ENCODE measurements at places on chromosomes 1 and 21. TPM values are rescaled to one million over a fixed set of nuclear protein-coding genes. Genes with fewer than 3 reads are reported as not detected.

The ZSWIM5 gene
- 1.2 TPM for total RNA-seq

The PDC gene
- total RNA-seq: not detected

The PKNOX1 gene
- total RNA-seq: 7.6 TPM

The GJA9 gene
- not detected for total RNA-seq

The CHIA gene
- total RNA-seq: not detected

The GPR37L1 gene
- not detected for total RNA-seq

The ANKRD34A gene
- total RNA-seq: 1.0 TPM

The LCE3D gene
- not detected for total RNA-seq

The PHGDH gene
- total RNA-seq: 3.8 TPM

The CELA2B gene
- total RNA-seq: not detected

The CFAP74 gene
- total RNA-seq: not detected

The CBS gene
- total RNA-seq: 4.9 TPM

The KRTAP19-1 gene
- not detected for total RNA-seq

The TMCC2 gene
- total RNA-seq: 1.3 TPM

The WNT3A gene
- total RNA-seq: not detected

The F5 gene
- 1.4 TPM for total RNA-seq

The TNNI3K gene
- 102 TPM for total RNA-seq

The PPFIA4 gene
- total RNA-seq: 60.6 TPM

The IPO9 gene
- 21.9 TPM for total RNA-seq

The TTC22 gene
- total RNA-seq: not detected

The TRIM67 gene
- total RNA-seq: 0.05 TPM

The KIF21B gene
- total RNA-seq: 0.38 TPM

The AHCTF1 gene
- 16.8 TPM for total RNA-seq

The GPR52 gene
- 1.4 TPM for total RNA-seq

The CENPS gene
- 5.7 TPM for total RNA-seq

The KCNAB2 gene
- total RNA-seq: 35.3 TPM

The C1orf185 gene
- not detected for total RNA-seq

The FAM177B gene
- not detected for total RNA-seq

The LMX1A gene
- total RNA-seq: not detected

The IGSF21 gene
- total RNA-seq: 0.19 TPM

The UHMK1 gene
- 18.8 TPM for total RNA-seq

The REN gene
- total RNA-seq: not detected

The FMOD gene
- total RNA-seq: 20.5 TPM

The PDE9A gene
- total RNA-seq: 3.5 TPM

The HHIPL2 gene
- not detected for total RNA-seq

The BRINP3 gene
- 0.23 TPM for total RNA-seq

The CRYAA gene
- not detected for total RNA-seq

The PROX1 gene
- total RNA-seq: 128 TPM

The CELA2A gene
- 1.0 TPM for total RNA-seq

The PTPRU gene
- 23.5 TPM for total RNA-seq

The ACP6 gene
- total RNA-seq: 5.0 TPM

The PLA2G2A gene
- 2.8 TPM for total RNA-seq

The PTGS2 gene
- 0.30 TPM for total RNA-seq

The CFAP57 gene
- 0.10 TPM for total RNA-seq

The MRPL24 gene
- total RNA-seq: 85.6 TPM

The ANGPTL3 gene
- not detected for total RNA-seq

The RAVER2 gene
- total RNA-seq: 24.4 TPM

The RAB3B gene
- total RNA-seq: not detected

Measured in heart right ventricle (tissue), 16 donors.